ENCODE measurements at places on chromosomes 1 and 21. TPM values are rescaled to one million over a fixed set of nuclear protein-coding genes. Genes with fewer than 3 reads are reported as not detected.

The BOLA1 gene
- total RNA-seq: 17.8 TPM

The TNFRSF4 gene
- total RNA-seq: 0.55 TPM

The CFH gene
- 5.5 TPM for total RNA-seq

The YRDC gene
- 18.9 TPM for total RNA-seq

The SPATA17 gene
- total RNA-seq: not detected

The PRAMEF26 gene
- total RNA-seq: not detected

- H3K27ac ChIP-seq: no peak overlapping the region
- no peaks in the 10 kb centered on the region for H3K27me3 ChIP-seq
- H3K4me3 ChIP-seq: no peak overlapping the region
These were observed 159.9 kb downstream of the HFM1 start for GRCh38 chr1:91244737-91245136.

- H3K27ac ChIP-seq: peak within 1 kb of the TSS; percentile 96
- H3K27me3 ChIP-seq: no peaks in the 10 kb centered on the region
- peaks cover 15% of the 10 kb centered on the region for H3K36me3 ChIP-seq
- H3K4me3 ChIP-seq: peak within 1 kb of the TSS; percentile 86
- peaks cover 56% of the 10 kb centered on the region for H3K4me1 ChIP-seq
These were observed at the start of gene MOB3C for GRCh38 chr1:46616277-46617107. Gene MOB3C, minus strand, starts transcription at chr1:46616811. Its CDS starts 3,490 bp downstream, at chr1:46613321.

GRCh38 chr1:180973369-180973768 is 49.3 kb downstream of the STX6 start:
- no peak for DNase-seq
- H3K27ac ChIP-seq: no peak overlapping the region
- no peak overlapping the region for H3K4me3 ChIP-seq

- no peak overlapping the region for H3K27ac ChIP-seq
- DNase-seq: no peak
- H3K4me3 ChIP-seq: no peak overlapping the region
- H3K27me3 ChIP-seq: no peaks in the 10 kb centered on the region
- no peaks in the 10 kb centered on the region for H3K4me1 ChIP-seq
- H3K36me3 ChIP-seq: no peaks in the 10 kb centered on the region
These were observed 33.8 kb upstream of the SLC45A1 start for GRCh38 chr1:8284127-8284526.

DNA sequence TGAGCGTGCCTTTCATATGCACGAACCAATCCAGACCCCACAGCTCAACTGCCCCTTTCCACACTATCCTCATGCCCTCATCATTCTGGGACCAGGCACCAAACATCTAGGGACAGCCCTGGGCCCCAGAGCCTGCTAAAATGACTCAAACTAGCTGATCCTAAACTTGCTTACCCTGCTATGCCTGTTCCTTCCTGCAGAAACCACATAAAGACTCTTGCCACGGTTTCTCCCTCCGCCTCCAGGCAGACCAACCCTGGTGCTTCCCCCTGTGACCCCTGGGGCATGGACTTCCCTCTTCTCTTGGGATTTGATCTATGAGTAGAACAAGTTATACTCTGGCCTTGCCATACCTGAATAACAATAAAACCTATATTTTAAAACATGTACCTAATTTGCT is 138.0 kb upstream of the CD34 start:
- no peaks in the 10 kb centered on the region for H3K27me3 ChIP-seq
- H3K4me3 ChIP-seq: no peak overlapping the region
- H3K27ac ChIP-seq: peak overlapping the region; percentile 74
- DNase-seq: no peak
- H3K4me1 ChIP-seq: peaks cover 33% of the 10 kb centered on the region

GRCh38 chr1:179808503-179808902 is 65.4 kb downstream of the FAM163A start:
- H3K4me1 ChIP-seq: no peaks in the 10 kb centered on the region
- H3K27ac ChIP-seq: no peak overlapping the region
- no peak for DNase-seq
- no peak overlapping the region for H3K4me3 ChIP-seq
- H3K36me3 ChIP-seq: no peaks in the 10 kb centered on the region

DNA sequence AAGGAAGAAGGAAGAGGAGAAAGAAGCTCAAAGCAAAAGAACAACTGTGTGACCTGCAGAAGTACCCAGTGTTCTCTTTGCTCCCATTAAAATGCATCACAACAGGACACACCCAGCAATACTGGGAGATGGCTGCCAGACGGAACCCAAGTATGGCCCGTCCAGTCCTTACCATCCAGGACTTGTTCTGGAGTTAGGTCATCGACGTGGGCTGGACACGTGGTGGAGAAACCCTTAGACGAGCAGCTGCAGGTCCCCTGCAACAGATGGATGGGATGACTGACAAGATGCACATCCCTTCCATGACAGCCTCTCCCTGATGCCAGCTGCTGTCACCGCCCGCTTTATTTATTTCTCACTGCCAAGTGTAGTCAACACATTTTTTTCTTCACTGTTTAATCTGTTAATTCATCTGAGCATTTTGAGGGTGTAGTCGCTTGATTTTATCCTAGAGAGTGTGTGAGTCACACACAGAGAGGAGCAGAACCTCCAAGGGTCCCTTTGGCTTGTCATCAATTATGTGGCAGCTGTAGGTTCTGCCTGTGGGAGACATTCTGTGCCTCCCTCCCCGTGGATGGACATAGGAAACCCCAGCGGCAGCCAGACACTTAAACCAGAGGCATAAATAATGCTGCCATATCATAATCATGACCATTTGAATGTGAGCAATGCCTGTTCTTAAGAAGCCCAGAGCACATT is 80.9 kb downstream of the ABCA4 start:
- DNase-seq: no peak
- no peaks in the 10 kb centered on the region for H3K36me3 ChIP-seq
- H3K27me3 ChIP-seq: no peaks in the 10 kb centered on the region

GRCh38 chr1:202961220-202961880 is 3.2 kb upstream of the ADIPOR1 start:
- no peak overlapping the region for H3K4me3 ChIP-seq
- DNase-seq: no peak
- no peaks in the 10 kb centered on the region for H3K27me3 ChIP-seq

GRCh38 chr1:87989346-87989745 is 660.7 kb downstream of the LMO4 start:
- no peak overlapping the region for H3K4me3 ChIP-seq
- DNase-seq: no peak
- no peaks in the 10 kb centered on the region for H3K27me3 ChIP-seq
- no peaks in the 10 kb centered on the region for H3K4me1 ChIP-seq
- no peak overlapping the region for H3K27ac ChIP-seq
- H3K36me3 ChIP-seq: no peaks in the 10 kb centered on the region

- no peak for DNase-seq
- no peak overlapping the region for H3K4me3 ChIP-seq
- no peaks in the 10 kb centered on the region for H3K36me3 ChIP-seq
- H3K27ac ChIP-seq: no peak overlapping the region
These were observed 337.2 kb upstream of the AJAP1 start for GRCh38 chr1:4317207-4317606.

DNA sequence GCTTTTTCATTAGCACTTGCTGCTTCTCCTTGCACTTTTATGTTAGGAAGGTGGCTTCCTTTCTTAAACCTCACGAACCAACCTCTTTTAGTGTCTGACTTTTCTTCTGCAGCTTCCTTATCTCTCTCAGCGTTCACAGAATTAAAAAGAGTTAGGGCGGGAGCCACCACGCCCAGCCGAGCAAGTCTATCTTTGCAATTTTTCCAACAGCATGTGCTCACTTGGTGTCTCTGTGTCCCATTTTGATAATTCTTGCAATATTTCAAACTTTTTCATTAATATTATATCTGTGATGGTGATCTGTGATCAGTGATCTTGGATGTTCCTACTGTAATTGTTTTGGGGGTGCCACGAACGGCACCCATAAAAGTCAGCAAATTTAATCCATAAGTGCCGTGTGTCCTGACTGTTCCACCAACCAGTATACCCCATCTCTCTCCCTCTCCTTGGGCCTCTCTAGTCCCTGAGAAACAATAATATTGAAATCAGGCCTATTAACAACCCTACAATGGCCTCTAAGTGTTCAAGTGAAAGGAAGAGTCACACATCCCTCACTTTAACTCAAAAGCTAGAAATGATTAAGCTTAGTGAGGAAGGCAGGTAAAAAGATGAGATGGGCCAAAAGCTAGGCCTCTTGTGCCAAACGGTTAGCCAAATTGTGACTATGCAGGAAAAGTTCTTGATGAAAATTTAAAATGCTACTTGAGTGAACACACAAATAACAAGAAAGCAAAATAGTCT is 15.9 kb upstream of the ITPKB start:
- no peak overlapping the region for H3K4me3 ChIP-seq
- no peak overlapping the region for H3K27ac ChIP-seq
- H3K4me1 ChIP-seq: no peaks in the 10 kb centered on the region
- H3K36me3 ChIP-seq: no peaks in the 10 kb centered on the region

Measured in stomach (tissue), 19 donors.